ENCODE measurements at places on chromosomes 5 and 9.

GRCh38 chr5:71874521-71874920 lies 155.4 kb downstream of the CARTPT start:
- DNase-seq: no peak

GRCh38 chr9:77649109-77649812 lies 1.1 kb upstream of the GNA14 start:
- DNase-seq: no peak

GRCh38 chr5:87103616-87104287 lies 163.9 kb upstream of the RASA1 start:
- no peak for DNase-seq

DNA sequence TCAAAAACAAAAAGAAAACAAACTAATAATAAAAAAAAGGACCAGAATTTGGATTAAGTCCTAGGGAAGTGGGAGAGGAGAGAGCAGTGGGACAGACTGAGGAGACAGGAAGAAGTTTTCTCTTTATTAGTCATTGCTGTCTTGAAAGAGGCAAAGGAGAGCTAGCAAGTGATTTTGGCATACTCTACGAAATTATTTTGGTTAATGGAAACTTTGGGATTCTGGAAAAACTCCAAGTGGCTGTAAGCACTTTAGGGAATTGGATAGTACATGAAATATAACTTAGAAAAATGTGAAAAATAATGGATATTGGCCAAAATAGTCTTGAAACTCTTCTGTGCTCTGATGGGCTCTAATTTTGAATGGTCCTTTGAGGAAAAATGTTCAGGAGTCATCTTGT lies 1641.8 kb upstream of the WWC1 start:
- DNase-seq: no peak

DNA sequence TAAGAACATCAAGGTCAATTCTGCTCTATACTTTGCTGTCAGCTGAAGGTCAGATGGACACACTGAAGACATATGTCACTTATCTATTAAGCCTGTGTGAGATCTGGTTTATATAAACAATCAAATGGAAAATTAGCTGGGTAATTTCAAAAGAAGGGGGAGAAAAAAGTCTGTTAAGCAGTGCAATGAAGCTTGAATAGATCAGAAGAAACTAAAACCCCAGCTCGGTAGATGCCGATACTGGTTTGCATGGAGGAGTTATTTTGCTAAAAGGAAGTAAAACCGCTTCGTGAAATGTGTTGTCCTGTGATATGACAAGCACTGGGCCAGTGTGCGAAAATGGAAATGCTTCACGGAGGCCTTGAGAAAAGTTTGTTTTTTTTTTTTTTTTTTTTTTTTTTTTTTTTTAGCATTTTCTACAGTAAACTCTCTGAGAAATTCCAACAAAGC lies 148.8 kb downstream of the MEF2C start:
- no peak for DNase-seq

GRCh38 chr9:73923796-73924195 lies 573.3 kb upstream of the RORB start:
- DNase-seq: no peak

GRCh38 chr5:180623411-180623834 lies 26.0 kb downstream of the FLT4 start:
- DNase-seq: no peak

GRCh38 chr9:79471580-79472543 lies 99.9 kb upstream of the TLE4 start:
- DNase-seq: no peak

DNA sequence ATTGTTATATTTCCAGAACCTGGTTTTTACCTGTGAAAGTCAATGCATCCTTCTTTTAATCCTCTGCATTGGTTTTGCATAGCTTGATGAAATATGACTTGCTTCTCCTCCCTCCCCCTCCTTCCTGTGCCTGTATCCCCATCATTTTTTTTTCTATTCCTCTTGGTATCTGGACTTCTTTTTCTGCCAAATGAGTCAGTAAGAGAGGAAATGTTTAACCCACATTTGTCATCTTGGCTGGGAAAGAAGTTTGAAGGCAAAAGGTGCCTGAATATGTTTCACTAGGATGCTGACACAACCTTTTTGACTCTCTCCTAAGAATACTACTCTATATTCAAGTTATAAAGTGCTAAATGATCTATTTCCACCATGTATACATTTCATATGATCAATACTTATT lies 35.5 kb upstream of the CDKN2B start:
- peak; percentile 63 for DNase-seq

GRCh38 chr5:139438707-139439012 lies 665 bp downstream of the DNAJC18 start:
- no peak for DNase-seq

DNA sequence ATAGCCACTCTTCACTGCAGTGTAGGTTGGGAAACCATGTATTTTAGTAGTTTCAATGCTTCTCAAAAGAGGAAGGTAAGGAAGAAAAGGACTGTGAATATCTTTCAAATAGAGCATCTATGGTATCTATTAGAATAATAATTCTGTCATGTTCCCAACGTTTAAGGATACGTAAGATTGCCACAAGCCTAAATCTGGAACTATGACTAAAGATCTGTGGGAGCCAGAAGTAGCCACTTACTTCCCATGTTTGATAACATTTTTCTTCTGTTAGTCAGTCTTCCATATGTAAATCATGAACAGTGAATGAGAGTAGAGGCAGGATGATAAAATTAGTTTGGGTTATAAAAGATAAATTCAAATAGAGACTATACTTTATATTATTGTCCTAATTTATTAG lies 16.3 kb upstream of the MROH2B start:
- DNase-seq: no peak

- no peak for DNase-seq
These were observed 527 bp downstream of the MEF2C start for GRCh38 chr5:88882276-88883038.

DNA sequence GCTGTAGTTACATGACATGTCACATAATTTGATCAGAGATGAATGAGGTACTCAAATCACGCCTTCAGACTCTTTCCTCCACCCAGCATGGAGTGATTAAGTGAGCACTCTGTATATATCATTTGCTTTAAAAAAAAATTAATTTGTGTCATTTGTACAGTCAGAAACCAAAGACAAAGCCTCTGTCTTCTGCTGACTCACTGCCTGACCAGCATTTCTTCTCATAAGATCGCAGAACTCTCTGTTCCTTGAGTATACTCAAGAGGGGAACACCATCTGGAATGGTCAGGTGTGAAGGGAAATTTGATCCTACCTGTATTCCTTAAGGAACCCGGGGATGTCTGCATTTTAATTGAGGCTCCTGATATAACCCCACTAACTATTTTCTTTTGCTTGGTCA lies 254.4 kb downstream of the FAM114A2 start:
- DNase-seq: no peak

- DNase-seq: no peak
These were observed 151.5 kb downstream of the BNC2 start for GRCh38 chr9:16718952-16719351.

DNA sequence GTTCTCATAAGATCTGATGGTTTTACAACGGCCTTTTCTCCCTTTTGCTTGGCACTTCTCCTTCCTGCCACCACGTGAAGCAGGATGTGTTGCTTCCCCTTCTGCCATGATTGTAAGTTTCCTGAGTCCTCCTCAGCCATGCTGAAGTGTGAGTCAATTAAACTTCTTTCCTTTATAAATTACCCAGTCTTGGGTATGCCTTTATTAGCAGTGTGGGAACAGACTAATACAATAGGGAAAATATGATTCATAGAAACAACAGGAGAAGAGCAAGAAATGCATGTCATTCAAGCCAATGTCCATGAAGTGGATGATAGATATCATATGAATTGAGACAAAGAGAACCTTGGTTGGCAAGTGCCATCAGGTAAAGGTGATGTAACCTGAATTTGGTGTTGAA lies 128.3 kb upstream of the HAPLN1 start:
- no peak for DNase-seq

DNA sequence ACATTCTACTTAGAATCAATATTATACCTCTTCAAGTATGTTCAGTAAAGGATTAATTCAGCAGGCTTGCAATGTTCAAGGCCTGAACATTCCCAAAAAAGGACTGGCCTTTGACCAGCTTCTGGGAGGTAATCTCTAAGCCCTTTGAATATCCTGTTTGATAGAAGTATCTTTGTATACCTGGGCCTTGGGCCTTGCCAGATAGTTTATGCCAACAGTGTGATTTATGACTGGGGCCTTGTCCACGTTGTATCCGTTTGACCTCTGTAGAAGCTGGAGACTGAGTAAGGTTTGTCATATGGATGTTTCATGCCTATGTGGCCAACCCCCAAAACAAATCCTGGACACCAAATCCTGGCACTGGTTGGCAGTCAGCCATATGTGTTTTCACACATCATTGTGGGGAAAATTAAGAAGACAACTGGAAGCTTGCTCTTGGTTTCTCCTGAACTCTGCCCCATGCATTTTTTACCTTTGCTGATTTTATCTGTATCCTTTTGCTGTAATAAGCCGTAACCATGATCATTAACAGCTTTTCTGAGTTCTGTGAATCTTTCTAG lies 92.1 kb downstream of the RMI1 start:
- no peak for DNase-seq

DNA sequence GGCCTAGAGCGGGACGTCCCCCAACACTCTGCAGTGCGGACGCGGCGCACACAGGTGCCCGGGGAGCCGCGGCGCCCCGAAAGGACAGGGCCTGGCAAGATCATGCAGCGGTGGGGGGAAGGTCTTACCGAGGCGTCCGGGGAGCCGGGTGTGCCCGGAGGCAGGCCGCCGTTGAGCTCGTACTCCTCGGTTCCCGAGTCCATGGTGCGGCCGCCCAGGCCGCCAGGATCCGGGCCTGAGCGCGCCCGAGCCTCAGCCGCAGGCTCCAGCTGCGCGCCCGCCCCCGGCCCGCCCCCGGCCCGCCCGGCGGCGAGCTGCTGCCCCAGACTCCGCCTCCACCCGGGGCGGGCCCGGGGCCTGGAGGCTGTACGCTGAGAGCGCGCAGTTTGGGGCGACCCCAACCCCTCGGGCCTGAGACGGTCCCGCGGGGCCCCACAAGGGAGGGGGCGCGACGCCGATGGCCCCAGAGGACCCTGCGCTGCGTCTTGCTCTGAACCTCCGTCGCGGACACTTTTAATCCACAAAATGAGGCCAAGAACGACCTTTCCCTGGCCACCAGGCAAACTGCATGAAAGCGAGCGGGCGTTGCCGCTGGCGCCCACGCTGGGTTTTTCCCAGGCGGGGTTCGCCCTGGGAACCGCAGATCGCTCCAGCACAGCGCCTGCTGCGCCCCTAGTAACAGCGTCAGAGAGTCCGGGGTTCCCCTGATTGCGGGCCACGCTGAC lies at the start of gene NINJ1:
Gene NINJ1, minus strand, starts transcription at position 237 of the 725 bp plus-strand sequence. Its CDS starts 34 bp downstream, at position 203.
- no peak for DNase-seq

- no peak for DNase-seq
These were observed 288.1 kb downstream of the ARL15 start for GRCh38 chr5:54022223-54022622.

- no peak for DNase-seq
These were observed 283.4 kb upstream of the IRX2 start for GRCh38 chr5:3034881-3035280.

DNA sequence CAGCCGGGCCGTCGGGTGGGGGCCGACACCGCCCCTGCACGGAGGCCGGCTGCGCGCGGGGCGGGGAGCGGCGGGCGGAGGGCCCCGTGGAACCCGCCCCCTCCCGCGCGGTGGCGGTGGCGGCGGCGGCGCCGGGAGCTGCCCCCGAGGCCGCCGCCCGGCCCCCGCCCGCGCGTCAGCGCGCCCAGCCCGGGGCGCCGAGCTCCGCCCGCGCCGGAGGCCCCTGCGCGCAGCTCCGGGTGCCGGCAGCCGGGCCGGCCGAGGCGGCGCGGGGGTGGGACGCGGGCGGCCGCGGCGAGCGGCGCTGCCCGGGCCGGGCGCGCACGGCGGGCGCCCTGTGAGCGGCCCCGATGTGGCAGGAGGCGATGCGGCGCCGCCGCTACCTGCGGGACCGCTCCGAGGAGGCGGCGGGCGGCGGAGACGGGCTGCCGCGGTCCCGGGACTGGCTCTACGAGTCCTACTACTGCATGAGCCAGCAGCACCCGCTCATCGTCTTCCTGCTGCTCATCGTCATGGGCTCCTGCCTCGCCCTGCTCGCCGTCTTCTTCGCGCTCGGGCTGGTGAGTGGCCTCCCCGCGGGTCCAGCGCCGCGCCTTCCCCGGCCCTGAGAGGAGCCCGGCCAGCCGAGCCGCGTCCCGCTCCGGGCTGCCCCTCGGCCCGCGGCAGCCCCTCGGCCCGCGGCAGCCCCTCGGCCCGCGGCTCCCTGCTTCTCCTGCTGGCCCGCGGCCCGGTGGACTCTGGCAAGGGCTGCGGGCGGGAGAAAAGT lies at the start of gene ADCY2:
Gene ADCY2, plus strand, starts transcription at position 192 of the 766 bp plus-strand sequence. Its CDS starts 159 bp downstream, at position 351.
- DNase-seq: no peak

DNA sequence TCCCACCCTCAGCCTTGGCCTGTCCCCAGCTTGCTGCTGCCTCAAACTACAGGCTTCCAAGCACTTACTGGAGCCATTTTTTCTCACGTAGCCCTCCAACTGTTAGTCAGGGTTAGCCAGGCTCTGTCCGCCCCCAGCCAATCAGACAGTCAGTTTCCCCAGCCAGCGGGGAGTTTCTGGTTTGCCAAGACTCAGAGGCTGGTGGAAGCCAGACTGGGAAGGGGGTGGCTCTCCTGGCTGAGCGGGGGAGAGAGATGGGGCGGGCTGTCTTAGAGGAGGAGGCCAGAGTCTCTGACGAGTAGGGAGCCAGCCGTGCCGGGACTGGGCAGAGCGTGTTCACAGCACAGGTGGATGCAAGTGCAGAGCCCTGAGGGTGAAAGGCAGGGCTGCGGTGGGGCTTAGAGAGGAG lies 15.3 kb downstream of the PROP1 start:
- DNase-seq: no peak

GRCh38 chr9:72827950-72828731 lies 124.7 kb downstream of the ALDH1A1 start:
- no peak for DNase-seq

DNA sequence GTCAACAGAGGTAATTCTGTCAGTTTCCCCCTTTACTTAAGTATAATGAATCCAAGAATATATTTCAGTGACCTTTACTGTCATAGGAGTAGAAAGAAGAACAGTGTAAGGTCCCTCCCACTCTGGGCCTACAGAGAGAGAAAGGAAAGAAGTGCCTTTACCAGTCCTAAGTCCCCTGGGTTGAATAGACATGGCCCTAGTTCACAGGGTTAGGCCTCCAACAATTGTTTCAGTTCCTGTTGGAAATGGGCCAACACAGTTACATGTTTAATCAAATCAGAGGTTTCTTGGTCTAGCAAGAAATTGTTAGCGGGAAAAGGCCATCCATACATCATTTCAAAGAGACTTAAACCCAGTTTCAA lies 605.6 kb downstream of the MTRR start:
- DNase-seq: no peak

- no peak for DNase-seq
These were observed 9.2 kb upstream of the ZBTB5 start for GRCh38 chr9:37474438-37474837.

- DNase-seq: no peak
These were observed 6.6 kb upstream of the ASPN start for GRCh38 chr9:92488681-92489550.

All from pulmonary artery endothelial cell (primary cell).